ENCODE measurements at places on chromosomes 12 and 14.

- DNase-seq = no peak
Observed at GRCh38 chr14:88023658-88024187, 18.8 kb downstream of the GPR65 start.

DNA sequence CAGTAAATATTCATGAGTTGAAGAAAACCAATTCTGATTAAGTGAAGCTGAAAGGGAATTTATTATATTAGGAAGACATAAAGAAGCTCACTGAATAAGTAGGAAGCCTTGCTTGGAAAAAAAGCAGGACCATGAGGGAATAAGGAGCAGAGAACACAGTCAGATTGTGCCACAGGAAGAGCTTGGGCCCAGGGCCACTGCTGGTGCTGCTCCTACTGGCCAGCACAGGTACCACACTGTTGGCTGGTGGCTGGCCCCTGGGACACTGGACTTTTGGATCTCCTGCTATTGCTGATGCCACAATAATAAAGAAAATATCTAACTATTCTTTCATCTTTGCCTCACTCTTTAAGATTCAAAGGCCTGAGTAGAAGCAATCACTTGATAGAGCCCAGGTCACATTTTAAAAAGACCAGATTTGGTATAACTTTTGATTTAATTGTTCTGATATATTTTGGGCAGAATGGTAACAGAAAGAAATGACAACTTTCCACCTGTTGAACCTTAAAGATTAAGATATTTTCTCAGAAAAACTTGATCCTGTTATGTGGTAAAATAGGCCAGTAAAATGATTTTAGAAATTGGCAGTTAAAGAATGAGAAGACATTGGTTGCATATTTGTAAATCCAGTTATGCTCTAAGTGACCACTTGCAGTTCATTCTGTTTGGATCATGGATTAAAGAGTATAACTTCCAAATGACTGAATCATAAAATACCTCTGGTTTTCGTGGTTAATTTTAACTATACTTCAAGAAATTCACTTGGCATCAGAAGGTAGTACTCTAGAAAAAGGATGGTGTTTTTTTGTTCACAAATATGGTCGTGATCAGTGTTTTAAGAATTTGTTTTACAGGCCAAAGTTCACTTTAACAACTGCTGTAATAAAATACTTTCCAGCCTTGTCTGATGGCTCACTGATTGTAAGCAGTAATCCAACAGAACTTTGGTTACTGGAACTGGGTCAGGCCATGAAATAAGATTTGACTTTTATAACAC, 68.3 kb downstream of the DERA start:
- DNase-seq = peak; percentile 92

DNA sequence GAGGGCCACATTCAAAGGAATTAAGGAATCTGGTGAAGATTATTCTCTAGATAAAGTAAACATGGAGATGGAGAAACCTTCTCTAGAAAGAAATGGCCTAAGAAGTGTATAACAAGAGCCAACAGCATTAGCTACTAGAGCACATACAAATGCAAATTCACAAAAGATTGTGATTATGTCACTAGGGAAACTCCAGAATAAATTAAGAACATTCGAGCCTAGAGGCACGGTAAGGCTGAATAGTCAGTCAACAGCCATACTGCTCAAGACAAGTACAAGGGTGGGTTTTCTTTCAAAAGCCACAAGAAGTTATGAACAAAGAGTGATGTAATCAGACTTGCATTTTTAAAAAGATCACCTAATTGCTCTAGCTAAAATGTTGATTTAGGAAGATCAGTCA, 25.4 kb downstream of the PPP4R3A start:
- DNase-seq = no peak

- no peak for DNase-seq
Observed at GRCh38 chr14:101128478-101129321, 225.2 kb upstream of the RTL1 start.

GRCh38 chr12:3537719-3538465, 46.9 kb downstream of the PRMT8 start:
- no peak for DNase-seq

GRCh38 chr14:94660306-94660946, 48.2 kb downstream of the SERPINA3 start:
- DNase-seq = no peak

DNA sequence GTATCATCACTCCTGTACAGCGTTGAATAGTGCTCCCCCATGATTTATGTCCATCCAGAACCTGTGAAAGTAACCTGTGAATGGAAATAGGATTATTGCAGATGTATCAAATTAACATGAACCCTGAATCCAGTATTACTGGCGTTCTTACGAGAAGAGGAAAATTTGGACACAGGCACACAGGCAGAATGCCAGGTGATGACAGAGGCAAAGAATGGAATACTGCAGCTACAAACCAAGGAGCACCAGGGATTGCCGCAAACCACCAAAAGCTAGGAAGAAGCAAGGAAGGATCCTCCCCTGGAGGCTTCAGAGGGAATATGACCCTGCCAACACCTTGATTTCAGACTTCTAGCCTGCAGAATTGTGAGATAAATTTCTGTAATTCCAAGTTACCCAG, 113.5 kb upstream of the EGLN3 start:
- DNase-seq = peak; percentile 39

- DNase-seq = peak; percentile 81
Observed at GRCh38 chr14:54488646-54489317, at the start of gene GMFB. Gene GMFB, minus strand, starts transcription at chr14:54488980. Its CDS starts 53 bp downstream, at chr14:54488927.

- no peak for DNase-seq
Observed at GRCh38 chr12:117161460-117162166, 28.7 kb downstream of the FBXO21 start.

- no peak for DNase-seq
Observed at GRCh38 chr12:108668542-108668941, 34.8 kb upstream of the SELPLG start.

- no peak for DNase-seq
Observed at GRCh38 chr14:72924337-72924736, 1.9 kb upstream of the DCAF4 start.

DNA sequence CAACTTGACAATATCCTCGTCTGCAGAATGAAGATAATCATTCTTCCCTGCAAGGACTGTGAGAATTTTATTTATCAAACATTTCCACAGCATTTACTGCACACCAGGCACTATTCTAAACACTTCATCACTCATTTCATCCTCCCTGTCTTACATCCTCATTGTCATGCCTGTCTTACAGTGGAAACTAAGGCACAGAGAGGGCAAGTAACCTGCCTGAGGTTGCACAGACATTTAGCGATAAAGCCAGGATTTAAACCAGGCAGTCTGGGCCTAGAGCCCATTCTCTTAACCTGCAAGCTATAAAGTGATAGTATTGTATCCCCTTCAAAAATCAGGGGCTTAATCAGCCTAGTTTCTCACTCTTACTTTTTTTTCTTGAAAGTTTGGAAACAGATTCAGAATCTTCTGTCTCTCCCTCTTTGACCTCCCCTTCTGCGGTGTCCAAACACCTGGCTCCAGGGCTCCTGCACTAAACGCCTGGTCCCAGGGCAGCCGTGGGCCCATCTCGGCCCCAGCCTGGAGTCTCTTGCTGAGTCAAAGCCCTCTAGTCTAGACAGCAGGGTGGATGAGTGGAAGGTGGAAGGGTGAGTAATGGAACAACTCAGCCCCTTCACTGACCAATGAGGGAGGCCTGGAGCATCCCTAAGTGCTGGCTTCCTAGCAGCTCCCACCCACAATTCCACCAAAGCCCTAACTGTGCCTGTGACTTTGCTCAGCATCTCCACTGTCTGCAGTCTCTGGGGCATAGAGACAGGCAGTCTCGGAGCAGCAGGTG, 12.5 kb downstream of the ISM2 start:
- no peak for DNase-seq

DNA sequence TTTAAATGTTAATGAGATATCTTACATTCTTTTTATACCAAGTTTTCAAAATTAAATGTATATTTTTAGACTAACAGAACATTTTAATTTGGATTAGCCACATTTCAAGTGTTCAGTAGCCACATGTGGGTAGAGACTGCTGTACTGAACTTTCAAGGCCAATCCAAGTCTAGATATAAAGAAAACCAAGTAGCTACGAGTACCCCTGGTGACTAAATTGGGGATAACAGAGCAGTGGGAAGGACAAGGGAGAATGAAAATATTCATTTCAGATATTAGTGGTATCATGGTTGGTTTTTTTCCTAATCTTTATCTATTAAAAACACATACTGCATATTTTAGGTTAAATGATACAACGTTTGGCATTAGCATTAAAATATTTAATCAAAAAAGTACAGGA, 69.4 kb upstream of the RHOJ start:
- DNase-seq = no peak
